ENCODE measurements at places on chromosomes 7 and 10.

- no peak for DNase-seq
These were observed 14.4 kb upstream of the RBM20 start for GRCh38 chr10:110629680-110630191.

GRCh38 chr7:141053626-141054025, 20.2 kb upstream of the TMEM178B start:
- peak; percentile 84 for DNase-seq

- no peak for DNase-seq
These were observed 26.8 kb downstream of the DNAJC1 start for GRCh38 chr10:21976739-21977138.

GRCh38 chr10:70445718-70446657, 4.5 kb upstream of the NODAL start:
- DNase-seq: no peak

DNA sequence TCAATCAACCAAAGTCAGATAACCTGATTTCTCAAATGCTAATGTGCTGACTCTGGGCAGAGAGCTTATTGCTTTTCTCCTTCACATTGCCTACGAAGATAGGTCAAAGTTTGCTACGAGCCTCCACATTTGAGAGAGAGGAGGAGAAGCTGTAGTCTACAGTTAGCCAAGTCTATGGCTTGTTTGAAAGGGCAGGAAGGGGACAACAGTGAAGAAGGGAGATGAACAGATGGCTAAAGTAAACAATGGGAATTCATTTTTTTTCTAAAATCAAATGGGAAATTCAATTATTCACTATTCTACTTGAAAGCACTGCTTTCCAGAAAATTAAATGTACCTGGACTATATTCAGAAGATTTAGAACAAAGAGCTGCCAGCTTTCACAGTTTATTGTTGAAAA, 126.7 kb upstream of the C1QL3 start:
- DNase-seq: no peak

DNA sequence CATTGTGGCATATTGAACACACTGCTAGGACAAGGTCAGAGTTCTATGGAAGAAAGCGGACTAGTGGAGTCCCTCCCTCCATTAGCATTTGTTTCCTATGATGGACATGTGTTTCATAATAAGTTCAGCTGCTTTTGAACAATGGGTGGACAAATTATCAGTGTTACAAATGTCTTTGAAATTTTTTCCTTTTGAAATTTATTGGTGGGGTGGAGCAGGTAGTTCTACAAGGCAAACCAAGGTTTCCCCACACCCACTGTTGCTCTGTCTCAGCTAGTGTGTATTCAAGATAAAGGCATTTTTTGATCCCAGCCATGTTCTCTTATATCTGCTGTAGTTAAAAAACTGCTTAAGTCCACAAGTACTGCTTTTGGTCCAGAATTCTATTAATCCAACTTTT, 79.9 kb downstream of the MALSU1 start:
- no peak for DNase-seq
